Activated CD4-positive, alpha-beta T cell treated with anti-CD3 and anti-CD28 coated beads, Interleukin-2, amount 10 ng/mL, durations not matched to agents 7 days and 5 days (primary cell): ENCODE measurements at places on chromosomes 6 and 20.

GRCh38 chr6:43766500-43766853, 3.5 kb upstream of the VEGFA start:
- DNase-seq, result no peak

- no peak for DNase-seq
Measured at GRCh38 chr20:51350941-51351631, 191.4 kb downstream of the NFATC2 start.

DNA sequence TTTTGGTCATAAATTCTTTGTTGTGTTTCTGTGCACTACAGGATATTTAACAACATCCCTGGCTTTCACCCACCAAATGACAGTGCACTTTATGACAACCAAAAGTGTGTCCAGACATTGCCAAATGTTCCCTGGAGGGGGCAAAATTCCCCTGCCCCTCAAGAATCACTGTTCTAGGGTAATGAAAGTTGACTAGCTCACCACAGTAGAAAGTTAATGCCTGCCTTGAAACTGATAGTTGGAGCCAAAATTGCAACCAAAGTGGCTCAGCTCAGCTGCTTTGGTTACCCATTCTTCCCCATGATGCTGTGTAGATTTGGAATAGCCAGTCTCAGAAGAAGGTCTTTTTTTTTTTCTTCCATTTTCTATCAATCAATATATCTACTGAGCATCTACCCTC, 150.6 kb downstream of the RALGAPA2 start:
- no peak for DNase-seq

DNA sequence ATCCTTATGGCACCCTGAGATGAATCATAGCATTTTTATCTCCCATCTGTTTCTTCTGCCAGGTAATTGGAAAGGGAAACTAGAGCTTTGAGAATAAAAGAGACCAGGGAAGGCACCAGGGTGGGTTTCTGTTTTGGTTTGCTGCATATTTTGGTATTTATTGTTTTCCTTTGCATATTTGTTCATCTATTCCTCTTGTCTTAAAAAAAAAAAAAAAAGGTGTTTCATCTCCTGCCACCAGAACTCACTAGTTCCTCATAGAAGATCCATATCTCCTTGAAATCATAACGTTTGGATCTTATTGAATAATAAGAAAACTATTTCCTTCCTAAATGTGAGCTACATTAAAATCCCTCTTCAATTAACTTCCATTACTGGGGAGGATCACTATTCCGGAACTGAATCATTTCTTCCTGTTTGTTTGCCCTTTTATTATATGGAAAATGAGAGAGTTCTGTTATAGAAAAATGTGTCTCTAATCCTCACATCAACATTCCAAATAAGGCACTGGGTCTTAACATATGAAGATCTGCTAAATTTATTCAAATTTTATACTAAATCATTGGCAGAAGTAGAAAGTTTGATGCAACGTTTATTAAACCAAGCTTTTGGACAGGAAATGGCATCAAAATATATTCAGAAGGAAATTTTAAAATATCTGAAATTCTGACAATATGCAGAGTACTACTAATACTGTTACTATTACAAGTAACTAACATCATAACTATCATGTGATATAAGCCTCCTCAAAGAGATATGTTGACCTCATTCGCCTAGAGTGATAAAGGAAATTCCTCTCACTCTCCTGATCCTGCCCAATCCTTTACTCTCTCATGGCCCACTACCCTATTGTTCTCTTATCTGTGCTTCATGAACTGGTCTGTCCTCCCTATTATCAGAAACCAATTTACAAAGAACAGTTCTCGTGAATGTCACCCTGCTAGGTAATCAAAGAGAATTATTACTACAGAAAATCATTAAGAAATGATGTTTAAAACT, 229.4 kb upstream of the RSPO3 start:
- no peak for DNase-seq

DNA sequence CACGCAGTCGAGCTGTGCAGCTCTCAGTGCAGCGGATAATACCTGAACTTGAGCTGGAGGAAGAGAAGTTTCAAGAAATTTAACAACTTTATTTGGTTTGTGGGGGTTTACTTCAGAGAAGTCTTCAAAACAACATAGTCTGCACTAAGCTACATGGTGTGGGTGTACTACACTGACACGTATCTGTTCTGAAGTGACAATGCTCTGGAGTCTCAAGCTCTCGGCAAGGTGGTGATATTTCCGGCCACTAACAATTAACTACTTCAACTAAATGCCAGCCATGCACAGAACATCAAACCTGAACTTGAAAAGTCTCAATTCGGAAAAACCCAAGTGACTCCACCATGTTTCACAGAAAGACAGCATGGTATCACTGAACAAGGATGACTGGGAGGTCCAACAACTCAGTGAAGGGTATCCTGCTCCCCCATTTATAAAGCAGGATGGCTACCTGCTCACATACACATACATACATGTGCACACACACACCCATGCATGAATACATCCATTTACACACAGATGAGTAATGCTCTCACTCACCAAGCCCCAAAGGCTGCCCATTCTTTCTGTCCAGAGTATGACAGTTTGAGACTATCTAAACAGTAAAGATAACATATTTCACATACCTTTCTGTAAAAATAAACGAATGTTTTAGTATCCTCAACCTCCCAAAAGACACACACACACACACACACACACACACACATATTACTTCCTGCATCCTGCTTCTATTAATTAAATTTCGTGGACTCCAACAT, 15.4 kb upstream of the ANKRD60 start:
- DNase-seq, result no peak

- DNase-seq, result no peak
Measured at GRCh38 chr6:129638686-129639085, 71.3 kb downstream of the ARHGAP18 start.

DNA sequence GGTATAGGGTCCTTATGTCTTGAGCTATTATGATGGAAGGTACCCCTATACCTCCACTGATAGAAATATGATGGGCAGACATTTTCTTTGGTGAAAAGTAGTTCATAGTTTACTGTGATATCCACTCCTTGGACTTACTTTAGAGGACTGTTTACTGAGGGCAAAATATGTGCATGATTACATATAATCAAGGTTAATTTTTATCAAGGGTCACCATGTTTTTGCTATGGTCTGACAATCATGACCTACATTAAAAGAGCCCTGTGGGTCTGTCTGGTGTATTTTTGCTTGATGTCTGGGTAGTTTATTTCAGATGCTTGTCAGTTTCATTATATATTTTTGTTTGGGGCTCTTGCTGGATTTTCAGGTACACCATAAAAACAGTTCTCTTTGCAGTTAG, 40.1 kb downstream of the CDKAL1 start:
- no peak for DNase-seq

- DNase-seq, result no peak
Measured at GRCh38 chr6:145380186-145380585, 355.1 kb downstream of the EPM2A start.

DNA sequence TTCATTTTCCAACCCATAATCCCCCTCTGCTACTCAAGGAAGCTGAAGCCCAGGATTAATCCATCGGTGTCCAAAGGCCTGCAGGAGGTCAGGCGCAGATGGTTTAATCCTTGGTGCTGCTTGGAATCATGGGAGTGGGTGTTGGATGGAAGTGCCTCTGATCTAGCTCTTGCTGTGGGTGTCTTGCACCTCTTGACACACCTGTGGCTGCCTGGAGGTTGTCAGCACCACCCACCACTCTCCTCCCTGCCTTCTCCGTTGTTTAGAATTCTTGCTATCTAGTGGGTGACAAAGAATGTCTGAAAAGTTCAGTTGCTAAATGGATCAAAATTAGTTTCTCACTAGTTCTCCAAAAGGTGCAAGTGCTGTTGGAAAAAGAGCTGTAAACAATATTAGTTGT, 1074.4 kb upstream of the FLRT3 start:
- no peak for DNase-seq

- no peak for DNase-seq
Measured at GRCh38 chr20:38136421-38137245, 28.4 kb downstream of the TGM2 start.

- no peak for DNase-seq
Measured at GRCh38 chr6:146829792-146830565, 231.2 kb downstream of the ADGB start.

DNA sequence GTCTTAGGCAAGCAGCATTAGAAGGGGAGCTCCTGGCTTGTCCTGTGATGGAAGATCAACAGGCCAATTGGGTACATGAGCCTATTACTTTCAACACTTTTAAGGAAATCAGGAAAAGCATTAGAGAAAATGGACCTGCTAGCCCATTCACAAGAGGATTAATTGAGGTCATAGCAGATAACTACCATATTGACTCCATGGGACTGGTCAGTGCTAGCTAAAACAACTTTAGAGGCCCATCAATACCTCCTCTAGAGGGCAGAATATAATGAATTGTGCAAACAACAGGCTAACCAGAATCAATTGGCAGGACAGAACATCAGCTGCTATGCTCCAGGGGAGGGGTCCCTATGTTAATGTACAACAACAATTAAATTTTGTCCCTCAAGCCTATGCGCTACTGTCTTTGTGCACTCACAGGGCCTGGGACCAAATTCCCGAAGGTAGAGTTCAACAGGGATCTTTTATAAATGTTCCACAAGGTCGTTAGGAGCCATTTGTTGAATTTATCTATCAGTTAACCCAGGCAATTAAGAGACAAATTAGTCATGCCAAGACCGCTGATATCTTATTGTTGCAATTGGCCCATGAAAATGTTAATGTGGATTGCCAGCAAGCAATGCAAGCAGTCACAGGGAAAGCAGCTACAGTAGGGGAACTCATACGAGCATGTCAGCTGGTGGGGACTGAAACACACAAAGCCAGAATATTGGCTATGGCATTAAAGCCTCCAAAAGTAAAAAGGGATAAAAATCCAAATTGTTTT, 106.6 kb upstream of the BTN3A2 start:
- DNase-seq, result no peak

- no peak for DNase-seq
Measured at GRCh38 chr6:141452354-141452686, 680.4 kb upstream of the GJE1 start.

DNA sequence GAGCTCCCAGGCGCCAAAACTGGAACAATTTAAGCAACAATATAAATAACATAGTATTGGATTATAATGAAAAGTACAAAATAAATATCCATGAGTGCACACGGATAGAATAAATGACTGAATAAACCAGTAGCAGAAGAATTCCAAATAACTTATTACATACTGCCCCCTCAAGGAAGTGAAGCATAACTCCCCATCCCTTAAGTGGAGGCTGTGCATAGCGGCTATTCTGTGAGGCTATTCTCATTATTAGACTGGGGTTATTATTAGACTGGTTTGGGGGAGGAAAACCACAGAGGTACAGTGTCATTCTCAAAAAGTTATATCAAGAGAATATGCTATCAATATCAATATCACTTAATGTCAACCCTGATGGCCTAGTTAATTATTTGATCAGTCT, 94.4 kb upstream of the SIRPA start:
- no peak for DNase-seq

DNA sequence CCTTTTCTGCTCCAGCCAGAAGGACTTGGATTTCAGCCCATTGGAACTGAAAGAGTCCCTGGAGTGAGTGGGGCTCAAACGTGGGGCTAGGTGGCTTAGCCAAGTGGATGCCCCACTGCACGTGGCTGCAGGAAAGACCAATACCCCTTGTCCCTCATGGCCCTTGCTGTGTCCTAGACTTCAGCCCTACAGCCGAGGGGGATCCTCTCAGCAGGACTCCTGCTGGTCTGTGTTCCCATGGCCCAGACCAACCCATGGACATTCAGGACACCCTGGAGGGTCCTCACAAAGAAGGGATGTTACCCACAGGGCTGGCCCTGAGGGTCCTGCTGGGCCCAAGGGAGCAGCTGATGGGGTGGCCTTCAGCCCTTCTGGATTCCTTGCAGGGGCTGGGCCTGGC, 30.0 kb upstream of the PHACTR3 start:
- no peak for DNase-seq

GRCh38 chr20:50634191-50634590, 57.2 kb downstream of the RIPOR3 start:
- no peak for DNase-seq

- DNase-seq, result no peak
Measured at GRCh38 chr20:17202673-17203072, 24.2 kb upstream of the PCSK2 start.

- no peak for DNase-seq
Measured at GRCh38 chr20:57749869-57750268, 40.1 kb upstream of the PMEPA1 start.

GRCh38 chr20:49187330-49187850, 744 bp downstream of the STAU1 start:
- DNase-seq, result peak; percentile 26

- no peak for DNase-seq
Measured at GRCh38 chr6:149014631-149015534, 268.1 kb downstream of the UST start.

GRCh38 chr20:32089637-32090362, 19.7 kb upstream of the TM9SF4 start:
- DNase-seq, result no peak

GRCh38 chr6:3208098-3208774, 19.2 kb downstream of the TUBB2B start:
- no peak for DNase-seq

DNA sequence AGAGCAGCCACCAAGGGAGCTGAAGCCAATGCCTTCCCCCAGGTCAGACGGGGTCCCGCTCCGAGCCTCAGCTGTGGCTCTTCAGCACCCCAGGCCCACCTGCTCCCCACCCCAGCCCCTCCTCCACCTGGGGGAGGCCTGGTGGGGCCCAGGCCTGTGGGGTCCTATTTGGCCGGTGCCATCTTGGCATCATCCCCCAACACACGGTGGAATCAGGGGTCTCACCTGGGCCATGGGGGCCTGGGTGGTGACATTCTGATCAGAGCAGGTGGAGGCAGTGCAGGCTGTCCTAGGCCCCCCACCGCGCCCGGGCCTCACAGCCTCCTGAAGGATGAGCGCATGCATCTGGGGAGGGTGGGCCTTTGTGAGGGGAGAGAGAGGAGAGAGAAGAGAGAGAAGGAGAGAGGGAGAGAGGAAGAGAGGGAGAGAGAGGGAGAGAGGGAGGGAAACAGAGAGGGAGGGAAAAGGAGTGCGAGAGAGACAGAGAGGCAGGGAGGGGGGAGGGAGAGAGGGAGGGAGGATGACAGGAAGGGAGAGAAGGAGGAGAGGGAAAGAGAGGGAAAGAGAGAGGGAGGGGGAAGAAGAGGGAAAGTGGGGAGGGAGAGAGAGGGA, 23.9 kb upstream of the RBBP8NL start:
- no peak for DNase-seq

DNA sequence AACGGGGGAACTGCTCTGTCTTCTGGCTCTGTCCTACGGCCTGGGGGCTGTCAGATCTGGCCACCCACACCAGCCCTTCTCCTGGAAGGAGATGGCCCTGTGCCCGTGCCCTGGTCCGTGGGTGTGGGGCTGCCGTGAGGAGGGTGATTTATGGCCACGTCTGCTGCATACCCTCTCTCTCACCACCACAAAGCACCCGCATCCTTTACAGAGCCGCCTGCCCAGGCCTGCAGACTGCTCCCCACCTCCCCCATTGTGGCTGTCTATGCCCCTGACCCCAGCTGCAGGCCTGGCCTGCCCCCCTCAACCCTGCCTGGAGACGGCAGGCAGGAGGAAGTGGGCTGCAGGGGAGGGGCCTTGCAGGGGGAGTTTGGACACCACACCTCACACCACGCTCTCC, 72.7 kb upstream of the GATA5 start:
- no peak for DNase-seq

- DNase-seq, result no peak
Measured at GRCh38 chr6:100568255-100568654, 103.5 kb upstream of the SIM1 start.
